ENCODE measurements at places on chromosomes 5 and 9.

DNA sequence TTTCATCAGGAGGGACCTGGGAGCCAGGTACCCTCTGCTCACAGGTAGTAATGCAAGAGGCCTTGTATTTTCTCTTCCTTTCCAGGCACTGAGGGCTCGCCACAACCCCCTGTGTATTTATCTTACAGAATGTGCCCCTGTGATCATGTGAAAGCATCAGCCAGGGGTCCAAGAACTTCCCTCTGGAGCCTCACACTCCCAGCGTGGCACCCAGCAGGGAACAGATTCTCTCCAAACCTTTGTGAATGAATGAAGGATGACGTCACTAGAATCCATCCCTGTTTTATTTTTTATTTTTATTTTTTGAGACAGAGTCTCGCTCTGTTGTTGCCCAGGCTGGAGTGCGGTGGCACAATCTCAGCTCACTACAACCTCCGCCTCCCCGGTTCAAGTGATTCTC is 107.3 kb upstream of the IER5L start:
- DNase-seq: no peak

DNA sequence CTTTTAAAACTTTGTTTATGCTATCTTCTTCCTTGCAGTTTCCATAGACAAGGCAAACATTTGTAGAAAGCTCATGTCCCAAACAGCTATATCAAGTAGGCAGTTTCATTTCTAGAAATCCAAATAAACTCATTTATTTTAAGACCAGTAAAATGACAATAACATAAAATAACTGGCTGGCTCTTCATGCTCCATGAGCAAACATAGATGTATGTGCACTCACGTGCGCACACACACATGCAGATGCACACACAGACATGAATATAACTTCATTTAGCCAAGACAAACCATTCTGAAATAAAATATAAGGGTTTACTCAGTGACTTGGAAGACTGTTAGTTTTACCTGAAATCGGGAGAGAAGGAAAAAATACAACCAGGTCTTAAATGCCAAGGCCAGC is 176.5 kb upstream of the GAS1 start:
- DNase-seq: no peak

DNA sequence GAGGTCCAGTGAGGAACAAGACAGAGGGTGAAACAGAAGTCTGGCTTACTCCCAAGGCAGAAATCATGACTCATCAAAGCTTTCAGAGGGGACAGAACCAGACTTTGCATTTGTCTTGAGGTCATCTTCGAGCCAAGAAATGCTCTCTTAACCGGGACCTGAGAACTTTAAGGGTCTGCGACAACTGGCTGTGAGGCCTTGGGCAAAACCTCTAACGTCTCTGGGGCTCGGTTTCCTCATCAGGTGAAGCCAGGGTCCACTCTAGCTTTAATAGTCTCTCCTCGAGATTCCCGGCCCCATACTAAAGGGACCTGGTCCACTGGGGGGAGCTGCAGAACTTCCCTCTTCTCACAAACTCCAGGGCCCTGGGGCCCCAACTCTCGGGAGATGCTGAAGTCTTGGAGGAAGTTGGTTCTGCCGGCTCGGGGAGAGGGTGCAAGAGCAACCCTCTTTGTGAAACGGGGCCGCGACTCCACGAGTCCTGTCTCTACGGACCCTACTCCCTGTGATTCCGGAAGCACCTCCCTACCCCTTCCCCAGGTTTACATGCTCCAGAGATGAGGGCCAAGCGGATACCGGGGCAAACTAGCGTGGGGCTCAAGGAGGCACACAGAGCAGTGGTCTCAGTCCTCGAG is 2.6 kb downstream of the GLIS3 start:
- peak; percentile 67 for DNase-seq

GRCh38 chr5:7714119-7714518 is 136.8 kb downstream of the CFAP90 start:
- no peak for DNase-seq

- DNase-seq: no peak
Measured at GRCh38 chr5:118952992-118953651, 35.2 kb downstream of the DTWD2 start.

DNA sequence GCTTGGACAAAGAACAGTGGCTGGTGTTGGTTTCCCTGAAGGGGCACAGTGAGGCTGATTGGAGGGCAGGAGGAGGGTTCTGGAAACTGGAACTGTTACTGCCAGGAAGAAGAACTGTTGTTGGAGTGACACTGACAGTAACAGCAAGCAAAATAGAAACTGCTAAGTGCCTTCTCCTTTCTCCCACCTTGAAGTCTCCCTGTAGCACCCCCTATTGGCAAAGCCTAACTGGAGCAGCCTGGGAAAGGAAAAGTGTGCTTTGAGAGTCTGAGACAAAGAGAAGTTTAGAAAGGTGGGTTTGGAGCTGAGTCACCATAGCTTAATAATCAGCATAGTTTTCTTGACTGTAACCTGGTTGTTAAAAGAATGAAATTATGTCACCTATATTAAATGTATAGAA is 2.5 kb upstream of the TMEM174 start:
- DNase-seq: peak; percentile 33

GRCh38 chr5:150195736-150196485 is 6.0 kb downstream of the SLC6A7 start:
- DNase-seq: no peak

GRCh38 chr9:123676869-123677268 is 253.1 kb downstream of the DENND1A start:
- no peak for DNase-seq

Measured in activated T-cell treated with anti-CD3 and anti-CD28 coated beads, Interleukin-2, amount 50 U/mL, for 48 hours (primary cell).